ENCODE measurements at places on chromosomes 5 and 9.

DNA sequence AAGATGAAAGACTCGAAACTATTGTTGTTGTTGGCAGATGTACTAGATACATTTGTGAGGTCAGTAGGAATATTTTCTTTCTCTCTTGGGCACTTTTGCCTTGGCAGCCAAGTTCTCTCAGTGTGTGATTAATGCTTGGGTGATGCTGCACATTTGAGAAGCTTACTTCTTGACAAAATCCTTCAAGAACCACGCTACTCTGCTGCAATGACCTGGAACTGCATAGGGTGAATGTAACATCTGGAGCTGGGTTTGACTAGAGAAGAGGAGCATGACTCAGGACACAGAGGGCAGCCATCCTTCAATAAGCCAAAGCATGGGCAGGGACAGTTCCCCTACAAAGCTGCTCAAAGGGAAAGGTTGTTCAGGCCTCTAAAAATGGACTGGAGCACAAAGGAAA lies 75.5 kb upstream of the PUM3 start:
- no peak for DNase-seq

GRCh38 chr9:103627731-103628130 lies 466.4 kb upstream of the SMC2 start:
- no peak for DNase-seq

- DNase-seq, result no peak
These were observed 15.9 kb downstream of the RANBP6 start for GRCh38 chr9:5999443-6000101.

DNA sequence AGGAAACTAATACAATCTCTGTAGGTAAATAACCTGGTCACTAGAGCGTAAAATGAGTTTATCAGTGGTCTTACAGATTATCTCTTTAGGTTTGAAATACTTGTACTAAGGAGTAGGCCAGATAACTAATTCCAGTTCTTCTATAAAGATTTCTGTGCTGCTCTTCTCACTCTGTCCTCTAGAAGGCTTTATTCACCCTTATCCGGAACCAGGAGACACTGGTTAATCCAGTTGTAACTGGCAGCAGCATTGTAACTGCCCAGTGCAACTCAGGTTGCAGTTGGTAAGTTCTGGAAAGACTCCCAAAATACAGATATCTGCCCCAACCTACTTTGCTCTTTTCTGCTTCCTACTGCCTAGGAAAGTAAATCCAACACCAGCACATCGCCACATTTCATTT lies 19.8 kb downstream of the C5orf22 start:
- DNase-seq, result no peak

DNA sequence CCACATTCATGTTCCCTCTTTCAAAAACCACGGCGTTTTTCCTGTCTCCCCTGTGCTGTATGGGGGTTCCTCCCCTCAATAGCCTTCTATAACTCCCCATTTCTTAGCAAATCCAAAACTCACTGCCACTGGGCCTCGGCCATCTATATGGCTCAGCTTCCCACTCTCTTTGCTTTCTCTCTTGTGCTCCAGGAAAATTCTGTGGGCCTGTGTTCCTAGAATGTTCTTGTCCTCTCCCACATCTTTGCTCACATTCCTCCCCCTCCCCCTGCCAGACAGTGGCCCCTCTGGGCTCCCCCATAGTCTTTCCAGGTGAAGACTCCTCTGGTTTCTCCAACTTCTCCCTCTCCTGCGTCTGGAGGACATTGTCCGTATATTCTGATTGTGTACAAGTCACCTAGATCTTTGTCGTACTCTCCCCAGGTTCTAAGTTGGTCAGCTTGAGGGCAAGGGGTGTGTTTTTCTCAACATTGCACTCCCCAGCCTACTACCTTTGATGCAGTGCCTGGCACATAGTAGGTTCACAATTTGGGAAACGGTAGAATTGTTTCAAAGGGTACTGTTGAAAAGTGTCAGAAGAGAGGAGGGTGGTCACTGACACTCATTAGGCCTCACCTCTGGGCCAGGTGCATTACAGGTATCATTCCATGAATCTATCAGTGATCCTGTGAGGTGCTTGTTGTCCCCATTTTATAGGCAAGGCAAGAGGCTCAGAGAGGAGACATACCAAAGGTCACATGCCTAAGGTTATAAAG lies 3.7 kb upstream of the DUSP1 start:
- no peak for DNase-seq

DNA sequence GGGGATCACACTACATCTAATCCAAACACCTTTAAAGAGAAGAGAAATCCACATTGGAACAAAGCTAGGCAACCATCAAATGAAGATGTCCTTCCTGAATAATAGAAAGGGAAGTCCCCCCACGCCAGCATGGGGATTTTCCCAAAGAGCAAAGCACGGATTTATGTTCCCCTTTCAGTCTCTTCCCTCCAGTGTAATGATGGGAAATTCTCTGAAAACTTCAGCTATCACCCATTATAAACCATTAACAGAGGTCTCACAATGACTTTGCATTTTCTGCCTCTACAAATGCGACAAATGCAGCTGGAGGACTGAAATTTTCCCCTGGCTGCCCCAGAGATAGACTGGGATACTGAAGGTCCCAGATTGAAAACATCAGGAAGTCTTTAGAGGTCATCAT lies 368.7 kb downstream of the EFNA5 start:
- DNase-seq, result no peak

DNA sequence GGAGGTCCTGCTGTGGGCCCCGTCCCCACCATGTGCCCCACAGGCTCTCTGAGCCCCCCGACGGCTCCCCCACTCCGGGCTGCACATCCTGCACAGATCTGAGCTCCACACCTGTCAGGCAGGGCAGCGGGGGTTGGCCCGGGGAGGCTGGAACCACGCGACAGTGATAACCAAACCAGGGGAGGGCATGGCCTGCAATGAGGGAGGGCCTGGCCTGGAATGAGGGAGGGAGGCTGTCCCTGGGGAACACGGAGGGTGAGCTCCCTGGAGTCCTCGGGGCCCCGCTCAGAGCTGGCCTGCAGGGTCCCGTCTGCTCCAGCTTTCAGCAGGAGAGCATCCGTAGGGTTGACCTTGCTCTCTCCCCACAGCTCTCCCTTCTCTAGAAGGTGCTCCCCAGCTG lies 30.5 kb downstream of the SLC9A3 start:
- no peak for DNase-seq

GRCh38 chr9:33244137-33244784 lies 4.3 kb downstream of the SPINK4 start:
- DNase-seq, result no peak

DNA sequence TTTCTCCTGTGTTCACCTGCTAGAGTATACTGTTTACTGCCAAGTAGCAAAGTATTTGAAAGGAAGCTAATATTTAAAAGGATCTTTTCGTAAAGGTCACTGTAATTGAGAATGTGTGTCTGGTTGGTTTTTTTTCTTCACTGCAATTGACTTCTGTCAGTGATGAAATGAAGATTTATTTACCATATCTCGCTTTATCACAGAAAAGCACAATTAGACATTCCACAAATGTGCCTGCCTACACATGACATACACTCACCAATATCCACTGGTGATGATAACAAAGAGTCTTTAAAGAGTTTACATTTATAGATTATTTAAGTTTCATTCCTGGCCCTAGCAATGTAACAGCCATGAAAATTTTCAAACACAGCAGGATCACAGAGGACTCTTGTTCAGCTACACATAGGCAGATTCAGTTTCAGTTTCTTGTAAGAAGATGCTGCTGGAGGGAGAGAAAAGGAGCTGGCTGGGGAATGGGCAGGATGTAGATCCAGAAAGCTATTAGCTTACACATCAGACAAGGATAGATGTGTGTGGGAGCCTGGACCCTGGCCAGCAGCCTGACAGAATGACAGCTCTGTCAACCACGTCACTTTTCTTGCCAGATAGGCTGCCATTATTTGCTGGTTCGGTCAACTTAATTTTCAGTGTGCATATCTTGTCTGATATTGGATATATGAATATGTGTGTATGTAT lies 104.0 kb downstream of the GDNF start:
- DNase-seq, result no peak

DNA sequence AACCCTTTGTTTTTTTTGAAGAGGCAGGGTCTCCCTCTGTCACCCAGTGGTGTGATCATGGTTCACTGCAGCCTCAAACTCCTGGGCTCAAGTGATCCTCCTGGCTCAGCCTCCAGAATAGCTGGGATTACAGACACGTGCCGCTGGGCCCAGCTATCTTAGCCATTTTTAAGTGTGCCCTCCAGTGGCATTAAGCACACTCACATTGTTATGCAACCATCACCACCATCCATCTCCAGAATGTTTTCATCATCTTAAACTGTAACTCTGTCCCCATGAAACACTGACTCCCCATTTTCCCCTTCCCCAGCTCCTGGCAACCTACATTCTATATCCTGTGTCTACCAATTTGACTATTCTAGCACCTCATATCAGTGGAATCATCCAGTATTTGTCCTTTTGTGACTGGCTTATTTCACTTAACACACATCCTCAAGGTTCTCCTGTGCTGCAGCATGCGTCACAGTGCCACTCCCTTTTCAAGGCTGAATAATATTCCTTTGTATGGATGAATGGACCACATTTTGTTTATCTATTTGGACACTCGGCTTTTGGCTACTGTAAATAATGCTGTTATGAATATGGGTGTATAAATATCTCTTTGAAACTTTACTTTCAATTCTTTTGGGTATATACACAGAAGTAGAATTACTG lies 12.5 kb upstream of the RAPGEF1 start:
- no peak for DNase-seq

GRCh38 chr5:179162351-179163235 lies 102.4 kb downstream of the ZNF354C start:
- no peak for DNase-seq

GRCh38 chr5:92470770-92471169 lies 1087.7 kb upstream of the ARRDC3 start:
- DNase-seq, result no peak

GRCh38 chr5:75509956-75510355 lies 1.5 kb downstream of the CERT1 start:
- no peak for DNase-seq

- no peak for DNase-seq
These were observed 193.9 kb downstream of the ICE1 start for GRCh38 chr5:5616247-5616895.

DNA sequence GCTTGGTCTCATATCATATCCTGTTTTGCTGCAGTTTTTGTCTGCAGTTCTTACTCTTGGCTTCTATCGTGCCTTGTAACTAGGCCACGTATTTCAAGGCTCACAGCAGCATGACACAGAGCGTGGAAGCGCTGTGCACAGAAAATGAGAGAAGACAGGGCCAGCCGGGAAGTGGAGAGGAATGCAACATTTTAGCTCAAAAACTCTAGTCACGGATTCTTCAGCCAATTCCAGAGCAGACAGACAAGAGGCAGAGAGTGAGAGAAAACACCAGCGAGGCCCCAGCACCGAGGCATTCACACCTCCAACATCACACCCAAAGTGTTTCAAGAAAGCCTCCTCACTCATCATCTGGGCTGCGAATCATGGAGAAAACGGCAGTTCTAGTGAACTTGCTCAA lies 160.8 kb downstream of the DNAH5 start:
- DNase-seq, result no peak

- DNase-seq, result no peak
These were observed 31.5 kb downstream of the CCDC171 start for GRCh38 chr9:15584379-15584778.

GRCh38 chr5:142644640-142645361 lies 41.1 kb downstream of the FGF1 start:
- DNase-seq, result no peak

DNA sequence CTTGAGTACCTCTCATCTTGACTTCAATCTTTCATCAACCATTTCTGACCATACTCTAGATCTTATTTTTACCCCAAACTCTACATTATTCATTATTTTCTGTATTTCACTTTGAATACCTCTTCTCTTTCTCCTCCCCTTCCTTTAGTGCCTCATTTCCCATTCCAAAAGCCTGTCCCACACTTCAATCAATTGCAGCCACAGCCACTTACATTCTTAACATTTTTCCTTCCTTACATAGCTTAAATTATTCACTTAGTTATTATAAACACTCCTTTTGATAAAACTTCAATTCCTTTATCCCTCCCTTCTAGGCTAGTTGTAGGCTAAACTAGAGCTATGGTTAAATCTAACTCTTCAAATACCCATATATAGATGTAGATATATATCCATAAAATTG lies 344.0 kb downstream of the PRR16 start:
- DNase-seq, result no peak

GRCh38 chr5:171462928-171463861 lies 43.7 kb downstream of the FGF18 start:
- no peak for DNase-seq

DNA sequence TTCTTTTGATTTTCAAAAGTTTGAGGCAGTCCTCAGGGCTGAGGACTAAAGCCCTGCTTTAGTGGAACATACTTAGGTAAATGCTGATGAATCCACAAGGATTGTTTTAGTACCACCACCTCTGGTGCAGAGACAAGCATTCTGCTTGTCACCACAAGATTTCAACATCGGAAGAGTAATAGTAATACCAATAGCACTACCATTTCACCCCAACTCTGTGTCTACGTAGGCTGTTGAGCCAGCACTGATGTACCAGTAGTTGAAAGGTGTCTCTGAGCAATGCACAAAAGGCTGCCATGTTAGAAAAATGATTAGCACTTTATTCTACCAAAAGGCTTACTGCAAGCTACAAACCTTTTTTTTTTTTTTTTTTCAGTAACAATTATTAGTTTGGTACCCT lies 213.2 kb upstream of the SLC24A2 start:
- no peak for DNase-seq

DNA sequence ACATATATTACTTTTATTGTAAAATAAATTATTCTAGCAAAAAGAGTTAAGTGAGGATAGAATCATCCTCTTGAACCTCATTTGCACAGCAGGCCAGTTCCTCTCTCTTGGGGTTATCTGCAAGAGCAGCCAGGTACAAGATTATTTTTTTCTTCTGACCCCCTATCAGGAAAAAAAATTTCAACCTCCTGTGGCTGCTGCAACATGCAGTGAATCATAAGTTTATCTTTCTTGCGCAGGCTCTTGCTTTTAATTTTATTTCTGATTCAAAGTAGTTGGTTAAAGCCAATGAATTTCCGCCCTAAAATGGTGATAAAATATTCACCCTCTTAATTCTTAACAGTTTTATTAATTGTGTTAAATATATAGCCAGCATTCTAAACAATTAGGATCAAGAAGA lies 69.7 kb upstream of the PPP3R2 start:
- no peak for DNase-seq

- no peak for DNase-seq
These were observed 66.9 kb downstream of the ZCCHC7 start for GRCh38 chr9:37187292-37187691.

DNA sequence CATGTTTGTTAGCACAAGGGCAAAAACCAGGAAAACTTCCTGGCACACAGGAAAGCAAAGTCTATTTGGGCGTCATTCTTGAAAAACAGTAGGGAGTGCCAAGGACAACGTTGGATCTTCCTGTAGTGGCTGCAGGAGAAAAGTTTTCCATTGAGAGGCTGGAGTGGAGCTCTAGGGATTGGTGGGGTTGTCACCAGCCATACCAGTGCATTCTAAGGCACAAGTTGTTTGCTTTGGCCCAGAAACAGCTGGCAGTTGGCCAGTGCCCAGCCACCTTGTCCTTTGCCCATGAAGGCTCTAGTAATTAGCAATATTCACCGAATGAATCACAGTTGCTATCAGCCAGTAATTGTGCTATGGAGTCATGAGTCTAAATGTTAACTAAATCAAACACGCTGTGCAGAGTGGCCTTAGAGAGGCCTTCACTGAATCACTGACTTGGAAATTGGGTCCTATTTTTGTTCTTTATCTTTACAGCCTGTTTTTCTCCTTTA lies 26.4 kb downstream of the TNFSF15 start:
- DNase-seq, result no peak

- no peak for DNase-seq
These were observed 726.1 kb downstream of the BRINP1 start for GRCh38 chr9:118643118-118643517.
